ENCODE measurements at places on chromosomes 4 and X.

DNA sequence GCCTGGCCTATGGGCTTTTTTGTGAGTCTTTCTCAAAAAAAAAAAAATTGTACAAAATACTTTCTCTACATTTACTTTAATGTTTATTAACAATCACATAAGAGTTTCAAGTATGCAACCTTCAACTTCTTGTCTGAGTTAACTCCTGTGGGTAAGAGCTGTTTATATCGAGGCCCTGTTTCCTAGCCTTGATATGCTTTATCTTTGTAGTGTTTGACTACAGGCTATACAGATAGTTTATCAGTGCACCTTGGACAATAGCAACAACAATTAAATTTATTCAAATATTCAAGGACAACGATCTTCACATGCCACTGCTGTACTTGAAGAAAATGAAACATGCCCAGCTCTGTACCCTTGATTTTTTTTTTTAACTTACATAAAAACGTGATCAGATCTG, 178.4 kb downstream of the ARHGAP10 start:
- H3K27ac ChIP-seq, result no peak overlapping the region
- H3K36me3 ChIP-seq, result no peaks in the 10 kb centered on the region
- no peaks in the 10 kb centered on the region for H3K4me1 ChIP-seq
- H3K27me3 ChIP-seq, result no peaks in the 10 kb centered on the region
- H3K4me3 ChIP-seq, result no peak overlapping the region

DNA sequence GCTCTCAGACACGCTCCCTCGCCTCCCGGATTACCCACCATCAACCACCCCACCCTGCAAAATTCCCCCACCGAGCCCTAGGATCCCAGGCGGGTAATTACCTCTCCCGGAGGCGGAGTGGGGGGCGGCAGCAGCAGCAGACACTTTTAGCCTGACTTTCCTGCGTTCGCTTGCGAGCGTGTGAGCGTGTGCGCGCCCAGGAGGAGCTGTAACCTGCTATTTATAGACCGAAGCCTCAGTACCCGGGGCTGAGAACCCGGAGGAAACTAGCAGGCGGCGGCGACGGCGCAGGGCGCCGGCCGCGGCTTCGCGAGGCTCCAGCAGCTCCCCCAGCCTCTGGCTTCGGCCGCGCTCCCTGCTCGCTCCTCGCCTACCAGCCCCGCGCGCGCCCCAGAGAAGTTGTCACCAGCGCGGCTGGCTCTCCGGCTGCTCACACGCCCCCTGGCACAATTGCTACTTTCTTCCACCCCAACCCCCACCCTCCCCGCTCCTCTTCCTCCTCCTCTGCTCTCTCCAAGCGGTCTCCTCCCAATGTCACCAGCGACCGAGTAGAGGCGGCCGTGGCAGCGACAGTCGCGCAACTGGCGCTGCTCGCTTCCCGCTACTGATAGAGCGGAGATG, at the start of gene INPP4B:
TSS of gene INPP4B (minus strand) at position 194 of the 621 bp plus-strand sequence.
- peak within 1 kb of the TSS; percentile 75 for H3K27ac ChIP-seq
- H3K4me3 ChIP-seq, result peak within 1 kb of the TSS; percentile 89
- peaks cover 18% of the 10 kb centered on the region for H3K27me3 ChIP-seq
- H3K36me3 ChIP-seq, result no peaks in the 10 kb centered on the region

- H3K27me3 ChIP-seq, result peaks cover 10% of the 10 kb centered on the region
- H3K36me3 ChIP-seq, result no peaks in the 10 kb centered on the region
- H3K27ac ChIP-seq, result no peak overlapping the region
- DNase-seq, result no peak
Measured at GRCh38 chr4:1093391-1094335, 19.7 kb downstream of the RNF212 start.

DNA sequence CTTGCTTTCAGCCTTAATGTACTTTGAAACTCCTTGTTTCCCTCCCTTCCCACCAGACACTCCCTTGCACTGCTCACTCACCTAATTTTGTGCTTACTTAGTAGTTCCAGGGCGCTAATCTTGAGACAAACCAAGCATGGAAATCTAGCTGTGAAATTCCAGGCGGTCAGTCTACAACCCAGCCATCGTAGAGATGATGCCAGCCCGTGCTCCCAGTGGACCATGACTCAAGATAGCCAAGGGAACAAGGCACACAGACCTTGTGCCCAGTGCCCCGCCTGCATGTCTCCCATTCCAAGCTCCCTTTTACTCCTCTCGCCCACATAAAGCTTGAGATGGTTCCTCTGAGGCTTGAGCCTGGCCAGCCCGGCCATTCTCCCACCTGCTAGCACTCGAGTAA, 11.1 kb downstream of the TREX2 start:
- H3K4me3 ChIP-seq, result no peak overlapping the region
- no peak overlapping the region for H3K27ac ChIP-seq
- DNase-seq, result no peak
- H3K36me3 ChIP-seq, result no peaks in the 10 kb centered on the region

GRCh38 chr4:11710453-11711093, 281.9 kb upstream of the HS3ST1 start:
- no peaks in the 10 kb centered on the region for H3K36me3 ChIP-seq
- H3K27me3 ChIP-seq, result no peaks in the 10 kb centered on the region
- H3K4me3 ChIP-seq, result no peak overlapping the region
- H3K4me1 ChIP-seq, result no peaks in the 10 kb centered on the region
- DNase-seq, result no peak

- peaks cover 18% of the 10 kb centered on the region for H3K27me3 ChIP-seq
- DNase-seq, result no peak
Measured at GRCh38 chrX:2931155-2931554, 2.0 kb upstream of the ARSD start.

DNA sequence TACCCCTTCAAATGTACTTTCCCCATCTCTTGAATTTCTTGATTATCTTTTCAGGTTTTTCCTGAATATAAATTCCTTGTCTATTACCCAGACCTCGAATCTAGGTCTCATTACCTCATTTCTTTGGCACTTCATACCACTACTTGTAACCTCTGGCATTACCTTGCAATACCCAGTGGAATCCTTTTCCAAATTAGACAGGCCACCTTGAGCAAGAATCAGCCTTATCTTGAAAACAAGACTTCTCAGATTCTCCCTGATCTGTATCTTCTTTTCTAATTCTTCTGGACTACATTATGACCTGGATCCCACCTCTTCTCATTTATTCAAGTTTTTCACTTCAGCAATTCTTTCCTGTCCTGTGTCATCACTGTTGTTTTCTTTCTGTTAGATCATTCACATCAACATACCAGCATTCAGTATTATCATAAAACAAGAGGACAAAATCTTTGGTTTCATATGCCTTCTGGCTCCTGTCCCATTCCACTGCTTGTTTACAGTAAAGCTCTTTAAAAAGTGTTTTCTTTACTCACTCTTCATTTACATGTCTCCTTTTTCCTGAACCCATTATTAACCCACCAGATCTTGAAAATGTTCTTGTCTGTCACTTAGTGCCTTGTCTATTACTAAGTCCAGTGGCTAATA, 275.6 kb upstream of the HS3ST1 start:
- no peak for DNase-seq
- H3K27me3 ChIP-seq, result no peaks in the 10 kb centered on the region
- no peaks in the 10 kb centered on the region for H3K36me3 ChIP-seq
- H3K27ac ChIP-seq, result no peak overlapping the region
- no peak overlapping the region for H3K4me3 ChIP-seq

DNA sequence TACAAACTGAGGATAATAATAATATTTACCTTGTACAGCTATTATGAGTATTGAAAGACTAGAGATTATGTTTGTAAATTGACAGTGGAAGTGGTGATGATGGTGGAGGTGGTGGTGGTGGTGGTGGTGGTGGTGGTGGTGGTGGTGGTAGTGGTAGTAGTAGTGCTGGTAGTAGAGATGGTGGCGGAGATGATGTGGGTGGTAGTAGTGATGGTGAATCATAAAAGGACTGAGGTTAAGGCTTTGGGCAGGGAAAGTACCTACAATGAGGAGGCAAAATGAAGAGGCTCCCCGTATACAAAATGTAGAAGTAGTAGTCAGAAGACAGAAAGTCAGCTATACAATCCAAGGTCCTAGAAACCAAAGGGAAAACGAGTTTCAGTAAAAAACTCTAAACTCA, 214.1 kb downstream of the BCOR start:
- H3K27ac ChIP-seq, result no peak overlapping the region
- H3K27me3 ChIP-seq, result peaks cover 21% of the 10 kb centered on the region
- H3K4me3 ChIP-seq, result no peak overlapping the region
- peaks cover 4% of the 10 kb centered on the region for H3K36me3 ChIP-seq
- peaks cover 8% of the 10 kb centered on the region for H3K4me1 ChIP-seq

DNA sequence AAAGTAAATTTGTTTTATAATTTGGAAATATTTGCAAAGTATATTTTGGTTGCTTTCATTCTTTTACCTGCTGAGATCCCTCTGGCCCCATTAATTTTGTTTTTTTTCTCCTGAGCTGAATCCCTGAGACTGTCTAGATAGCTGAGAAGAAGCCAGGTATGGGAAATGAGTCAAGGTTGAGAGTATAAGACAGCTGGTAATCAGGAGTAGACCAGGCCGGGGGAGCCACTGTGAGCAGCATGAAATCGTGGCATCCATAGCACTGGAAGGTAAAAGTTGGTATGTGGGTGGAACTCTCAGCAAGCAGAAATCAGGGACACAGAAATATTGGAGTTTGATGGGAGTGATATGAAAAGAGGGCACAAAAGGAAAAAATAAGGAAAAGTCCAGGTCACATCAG, 164.5 kb downstream of the FHIP1A start:
- no peaks in the 10 kb centered on the region for H3K4me1 ChIP-seq
- no peak overlapping the region for H3K4me3 ChIP-seq
- no peaks in the 10 kb centered on the region for H3K36me3 ChIP-seq
- DNase-seq, result no peak
- no peak overlapping the region for H3K27ac ChIP-seq
- H3K27me3 ChIP-seq, result peaks cover 7% of the 10 kb centered on the region

GRCh38 chr4:17577665-17578481, 875 bp downstream of the LAP3 start:
- peaks cover 41% of the 10 kb centered on the region for H3K4me1 ChIP-seq
- peak overlapping the region; percentile 95 for H3K27ac ChIP-seq
- DNase-seq, result peak; percentile 60
- H3K4me3 ChIP-seq, result peak overlapping the region; percentile 89
- H3K27me3 ChIP-seq, result no peaks in the 10 kb centered on the region

- H3K36me3 ChIP-seq, result no peaks in the 10 kb centered on the region
- no peak overlapping the region for H3K4me3 ChIP-seq
- no peak overlapping the region for H3K27ac ChIP-seq
- DNase-seq, result no peak
Measured at GRCh38 chrX:20001588-20001987, 10.7 kb upstream of the BCLAF3 start.

DNA sequence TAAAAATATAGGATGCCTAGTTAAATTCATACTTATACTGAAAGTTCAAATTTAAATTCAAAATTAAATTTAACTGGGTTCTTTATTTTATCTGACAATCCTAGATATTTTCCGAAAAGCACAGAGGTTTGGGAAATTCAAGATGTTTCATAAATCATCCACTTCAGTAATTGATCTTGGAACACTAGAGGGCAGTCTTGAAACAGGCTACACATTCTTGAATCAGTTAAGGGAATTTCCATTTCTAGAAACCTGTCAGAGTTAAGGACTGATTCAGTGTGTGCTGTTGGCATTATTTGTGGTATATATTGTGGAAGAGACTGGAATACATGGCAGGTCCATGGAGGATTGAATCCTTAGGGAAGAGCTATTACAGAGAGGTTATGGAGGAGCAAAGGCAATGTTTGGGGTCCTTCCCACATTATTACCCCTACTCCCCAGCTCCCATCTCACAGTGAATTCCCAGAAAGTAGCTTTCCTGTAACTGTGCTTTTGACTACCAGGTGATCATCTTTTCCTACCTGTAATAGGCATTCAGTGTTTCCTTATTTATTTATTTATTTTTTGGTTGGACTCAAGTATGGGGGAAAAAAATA, 92.9 kb downstream of the EGF start:
- no peaks in the 10 kb centered on the region for H3K36me3 ChIP-seq
- no peak overlapping the region for H3K4me3 ChIP-seq
- peaks cover 20% of the 10 kb centered on the region for H3K4me1 ChIP-seq
- no peak for DNase-seq

DNA sequence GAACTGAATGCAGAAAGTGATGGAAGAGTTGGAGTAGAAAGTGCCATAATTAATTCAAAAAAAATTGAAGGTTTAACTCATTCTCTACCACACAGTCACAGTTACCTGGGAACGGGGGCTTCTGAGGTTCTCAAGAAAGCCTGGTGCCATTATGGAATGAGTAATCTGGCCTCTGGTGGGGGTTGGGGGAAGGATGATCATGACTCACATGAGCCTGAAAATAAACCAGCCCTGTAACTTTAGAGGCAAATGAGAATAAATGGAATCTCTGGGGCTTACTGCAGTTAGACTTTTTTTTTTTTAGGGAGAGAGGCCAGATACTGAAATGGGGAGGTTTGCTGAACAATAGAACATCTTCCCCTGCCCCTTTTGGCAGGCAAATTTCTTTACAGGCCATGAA, 55.3 kb downstream of the SOD3 start:
- H3K4me3 ChIP-seq, result no peak overlapping the region
- H3K36me3 ChIP-seq, result no peaks in the 10 kb centered on the region
- no peak for DNase-seq

- H3K4me1 ChIP-seq, result no peaks in the 10 kb centered on the region
- no peaks in the 10 kb centered on the region for H3K36me3 ChIP-seq
- DNase-seq, result no peak
- H3K27me3 ChIP-seq, result peaks cover 42% of the 10 kb centered on the region
- no peak overlapping the region for H3K27ac ChIP-seq
- H3K4me3 ChIP-seq, result no peak overlapping the region
Measured at GRCh38 chr4:102387552-102388150, 42.4 kb upstream of the SLC39A8 start.

- H3K36me3 ChIP-seq, result no peaks in the 10 kb centered on the region
- DNase-seq, result peak; percentile 67
- no peak overlapping the region for H3K27ac ChIP-seq
- no peak overlapping the region for H3K4me3 ChIP-seq
Measured at GRCh38 chr4:10015140-10015753, 6.0 kb downstream of the SLC2A9 start.

GRCh38 chr4:38563707-38564495, 100.1 kb upstream of the KLF3 start:
- H3K27ac ChIP-seq, result no peak overlapping the region
- H3K4me3 ChIP-seq, result no peak overlapping the region
- no peaks in the 10 kb centered on the region for H3K36me3 ChIP-seq
- peaks cover 12% of the 10 kb centered on the region for H3K4me1 ChIP-seq
- no peak for DNase-seq

- H3K36me3 ChIP-seq, result no peaks in the 10 kb centered on the region
- DNase-seq, result no peak
- no peak overlapping the region for H3K4me3 ChIP-seq
- H3K4me1 ChIP-seq, result no peaks in the 10 kb centered on the region
Measured at GRCh38 chr4:33255507-33255906, 2535.3 kb downstream of the PCDH7 start.

- H3K27ac ChIP-seq, result no peak overlapping the region
- H3K4me1 ChIP-seq, result no peaks in the 10 kb centered on the region
- no peaks in the 10 kb centered on the region for H3K27me3 ChIP-seq
- H3K4me3 ChIP-seq, result no peak overlapping the region
- no peaks in the 10 kb centered on the region for H3K36me3 ChIP-seq
Measured at GRCh38 chrX:2848871-2849301, 20.2 kb downstream of the GYG2 start.

DNA sequence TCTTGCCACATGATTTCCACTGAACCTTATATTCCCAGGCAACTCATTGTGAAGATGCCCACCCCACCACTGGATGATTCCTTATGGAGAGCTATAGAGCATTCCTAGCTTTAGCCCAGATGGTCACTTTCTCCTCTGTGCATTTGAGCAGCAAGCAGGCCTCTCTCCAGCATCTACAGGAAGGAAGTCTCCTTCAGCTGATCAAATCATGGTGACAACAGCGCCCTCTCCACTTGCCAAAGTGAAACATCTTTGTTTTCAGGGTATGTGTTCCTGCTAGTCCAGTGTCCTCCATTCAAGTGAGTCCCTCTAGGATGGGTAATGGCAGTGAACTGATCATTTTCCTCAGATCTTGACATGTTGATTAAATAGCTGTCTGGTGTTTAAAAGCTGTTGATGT, 10.9 kb upstream of the SYTL5 start:
- no peaks in the 10 kb centered on the region for H3K27me3 ChIP-seq
- no peak overlapping the region for H3K27ac ChIP-seq
- no peak overlapping the region for H3K4me3 ChIP-seq
- no peak for DNase-seq
- no peaks in the 10 kb centered on the region for H3K36me3 ChIP-seq

Data from activated naive CD4-positive, alpha-beta T cell treated with anti-CD3 and anti-CD28 coated beads, Interleukin-2, amount 10 ng/mL, durations not matched to agents 7 days and 5 days (primary cell).